Hindlimb muscle (tissue), 1 donor: ENCODE measurements at places on chromosomes 2 and 18.

DNA sequence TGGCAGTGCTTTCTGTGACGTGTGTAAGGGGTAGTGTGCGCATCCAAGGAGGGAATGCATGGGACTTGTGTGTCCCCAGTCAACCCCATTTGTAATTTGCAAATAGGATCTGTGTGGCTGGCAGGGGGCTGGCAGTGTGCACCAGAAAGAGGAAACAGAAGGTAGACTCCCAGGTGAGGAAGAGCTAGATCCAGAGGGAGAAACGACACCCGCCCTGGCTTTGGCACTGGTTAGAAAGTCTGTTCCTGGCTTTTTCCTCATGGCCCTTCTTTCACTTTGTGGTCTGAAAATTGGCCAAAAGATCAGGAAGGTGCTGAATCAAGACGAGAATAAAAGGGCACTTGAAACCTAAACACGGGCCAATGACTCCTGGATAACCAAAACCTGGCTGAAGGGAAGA, 33.3 kb downstream of the PRKCE start:
- no peak for DNase-seq

DNA sequence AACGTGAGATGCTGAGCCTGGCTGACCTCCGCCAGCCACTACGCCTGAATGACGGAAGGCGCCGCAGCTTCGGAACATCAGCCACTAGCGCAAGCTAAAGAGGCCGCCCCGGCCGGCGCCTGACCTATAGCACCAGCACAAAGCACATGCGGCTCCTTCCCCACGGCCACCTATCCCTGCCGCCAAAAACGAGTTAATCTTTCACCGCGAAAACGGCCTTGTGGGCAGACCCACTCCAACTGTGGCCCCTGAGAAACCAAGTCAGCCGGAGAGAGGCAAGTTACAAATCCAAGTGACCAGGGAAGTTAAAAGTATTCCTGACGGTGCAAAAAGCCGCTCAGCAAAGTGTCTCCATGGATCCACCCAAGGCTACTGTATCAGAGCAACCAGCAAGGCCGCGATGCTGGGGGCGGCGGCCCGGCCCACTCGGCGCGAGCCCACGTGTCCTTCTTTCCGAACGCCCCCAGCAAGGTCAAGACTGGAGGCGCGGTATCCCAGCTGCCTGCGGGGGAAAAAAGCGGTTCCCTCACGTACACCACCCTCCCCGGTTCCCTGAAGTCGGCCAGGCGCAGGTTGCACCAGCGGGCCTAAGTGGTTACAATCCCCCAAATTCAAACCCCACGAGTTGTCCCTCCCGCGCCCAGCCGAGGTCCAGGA, 575 bp downstream of the HSPD1 start:
- DNase-seq: peak; percentile 53

DNA sequence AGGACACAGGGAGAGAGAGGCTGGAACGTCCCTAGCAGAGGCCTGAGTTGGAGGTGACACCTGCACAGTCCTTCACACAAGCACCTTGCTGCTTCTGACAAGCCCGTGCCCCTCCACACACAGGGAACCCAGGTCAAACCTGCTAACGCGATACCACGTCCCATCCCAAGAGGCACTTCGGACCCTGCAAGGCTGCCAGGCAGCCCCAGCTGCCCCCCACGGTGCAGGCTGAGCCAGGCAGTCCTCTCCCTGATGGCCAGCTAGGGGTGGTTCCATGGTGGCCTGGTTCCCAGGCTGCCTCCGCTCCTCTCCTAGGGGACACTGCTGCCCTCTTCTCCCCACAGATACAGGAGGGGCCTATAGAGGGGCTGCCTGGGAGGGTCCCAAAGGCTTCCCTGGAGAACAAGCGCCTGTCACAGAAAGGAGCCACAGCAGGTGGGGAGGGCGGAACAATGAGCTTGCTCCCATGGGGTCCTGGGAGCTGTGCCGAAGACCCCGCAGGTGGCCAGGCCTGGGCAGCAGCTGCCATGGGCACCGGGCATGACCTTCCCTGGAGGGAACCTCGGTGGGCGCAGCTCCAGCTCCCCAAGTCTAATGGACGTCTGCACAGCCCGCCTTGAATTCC, 434.2 kb upstream of the MYT1L start:
- no peak for DNase-seq

GRCh38 chr2:100277540-100278207, 44.6 kb downstream of the LONRF2 start:
- no peak for DNase-seq

DNA sequence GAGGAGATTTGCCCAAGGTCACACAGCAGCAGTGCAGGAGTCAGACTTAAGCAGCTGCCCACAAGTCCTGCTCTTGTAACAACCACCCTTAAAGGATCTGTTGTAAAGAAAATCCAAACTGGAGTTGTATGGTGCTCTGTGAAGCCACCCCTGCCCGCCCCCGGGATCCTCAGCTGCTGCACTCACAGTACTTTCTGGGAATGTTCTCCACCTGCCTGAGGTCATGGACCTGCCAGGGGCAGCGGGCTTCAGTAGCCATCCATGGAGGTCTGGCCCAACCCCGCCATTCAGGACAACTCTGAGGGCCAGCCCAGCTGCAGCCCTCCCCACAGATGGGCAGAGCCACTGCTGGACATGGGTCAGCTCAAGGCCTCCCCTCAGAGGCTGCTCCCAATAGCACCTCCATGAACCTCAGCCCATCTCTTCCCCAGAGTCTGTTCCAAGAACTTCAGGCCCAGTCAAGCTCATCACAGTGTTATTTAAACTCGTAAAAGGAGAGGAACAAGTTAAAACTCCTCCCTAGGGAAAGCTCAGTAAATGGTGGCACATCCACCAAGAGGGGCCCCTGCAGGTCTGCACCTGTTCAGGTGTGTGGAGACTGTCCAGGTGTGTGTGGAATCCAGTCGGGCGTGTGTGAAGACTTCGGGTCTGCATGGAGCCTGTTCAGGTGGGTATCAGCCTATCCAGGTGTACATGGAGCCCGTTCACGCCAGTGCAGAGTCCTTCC, 39.4 kb upstream of the GPC1 start:
- no peak for DNase-seq

- DNase-seq: no peak
These were observed 21.1 kb downstream of the MRPL30 start for GRCh38 chr2:99201959-99202678.

DNA sequence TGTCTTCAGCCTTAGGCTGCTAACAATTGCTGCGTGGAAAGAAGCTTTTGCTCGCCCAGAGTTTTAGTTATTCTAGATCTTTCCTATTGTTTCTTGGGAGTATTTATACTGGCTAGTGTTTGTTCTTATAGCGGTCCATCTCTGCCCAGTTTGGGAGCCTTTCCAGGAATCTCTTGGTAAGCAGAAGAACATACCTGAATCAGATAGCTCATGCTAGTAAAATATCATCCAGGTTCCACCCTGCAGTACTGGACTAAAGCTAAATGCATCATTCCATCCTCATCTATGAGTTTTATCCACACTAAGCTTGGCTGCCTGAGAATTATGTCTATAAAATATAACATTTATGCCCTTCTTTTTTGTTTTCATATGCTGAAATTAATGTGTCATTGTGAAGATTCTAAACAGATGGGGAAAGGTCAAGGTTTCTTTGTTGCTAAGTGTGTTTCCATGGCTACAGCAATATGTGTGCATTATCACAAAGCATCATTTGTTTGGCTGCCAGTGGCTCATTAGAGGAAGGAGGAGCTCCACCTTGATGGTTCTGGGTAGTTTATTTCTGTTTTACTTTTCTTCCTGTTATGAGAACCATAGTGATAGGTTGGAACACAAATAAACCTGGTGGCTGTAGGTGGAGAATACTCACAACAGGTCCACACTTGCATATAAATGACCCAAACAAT, 182.8 kb downstream of the PIK3C3 start:
- DNase-seq: no peak

GRCh38 chr2:66441581-66442320, 6.8 kb downstream of the MEIS1 start:
- DNase-seq: no peak

DNA sequence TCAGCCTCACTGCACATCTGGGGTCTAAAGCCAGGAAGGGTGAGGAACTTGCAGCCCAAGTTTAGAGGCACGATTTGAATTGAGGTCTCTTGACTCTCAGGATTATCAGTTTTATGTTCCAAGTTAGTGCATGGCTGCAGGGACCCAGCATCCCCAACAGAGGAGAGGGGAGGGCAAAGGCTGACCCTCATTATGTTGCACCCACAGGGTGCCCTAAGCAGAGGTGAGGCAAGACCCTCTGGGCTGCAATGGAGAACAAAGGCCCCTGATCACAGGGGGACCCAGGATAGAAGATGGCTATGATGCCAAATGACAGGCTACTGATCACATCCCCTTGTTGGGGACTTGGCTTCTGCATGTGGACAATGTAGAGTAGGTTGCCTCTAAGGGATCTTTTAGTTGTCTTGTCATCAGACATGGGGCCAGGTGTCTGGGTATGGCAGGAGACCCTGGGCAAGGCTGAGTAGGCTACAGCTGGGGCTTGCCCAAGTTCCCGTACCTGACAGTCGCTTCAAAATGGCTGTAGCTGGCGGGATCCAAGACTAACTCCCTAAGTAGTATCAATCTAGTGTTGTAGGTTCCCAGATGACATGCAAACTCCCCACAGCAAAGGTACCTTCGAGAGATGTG, 4.5 kb upstream of the GDF7 start:
- no peak for DNase-seq

DNA sequence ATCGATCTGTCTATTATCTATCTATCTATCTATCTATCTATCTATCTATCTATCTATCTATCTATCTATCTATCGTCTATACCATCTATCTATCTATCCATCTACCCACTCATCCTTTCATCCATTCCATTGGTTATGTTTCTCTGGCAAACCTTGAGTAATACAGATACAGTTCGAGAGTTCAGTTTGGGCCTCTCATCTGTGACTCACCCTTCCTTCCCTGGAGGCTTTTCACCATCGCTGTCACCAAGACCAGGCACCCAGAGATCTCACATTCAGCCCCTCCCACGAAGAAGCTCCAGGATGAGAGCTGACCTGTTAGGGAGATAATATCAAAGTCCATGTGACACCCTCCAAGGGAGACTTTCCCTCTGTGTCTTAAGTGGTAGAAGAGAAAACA, 164.1 kb upstream of the CELF4 start:
- no peak for DNase-seq

- DNase-seq: no peak
These were observed 33.8 kb downstream of the GREB1 start for GRCh38 chr2:11567631-11568031.

- DNase-seq: no peak
These were observed 12.6 kb downstream of the CLEC4F start for GRCh38 chr2:70807828-70808118.

GRCh38 chr18:63096327-63096874, 223.2 kb downstream of the BCL2 start:
- DNase-seq: no peak

DNA sequence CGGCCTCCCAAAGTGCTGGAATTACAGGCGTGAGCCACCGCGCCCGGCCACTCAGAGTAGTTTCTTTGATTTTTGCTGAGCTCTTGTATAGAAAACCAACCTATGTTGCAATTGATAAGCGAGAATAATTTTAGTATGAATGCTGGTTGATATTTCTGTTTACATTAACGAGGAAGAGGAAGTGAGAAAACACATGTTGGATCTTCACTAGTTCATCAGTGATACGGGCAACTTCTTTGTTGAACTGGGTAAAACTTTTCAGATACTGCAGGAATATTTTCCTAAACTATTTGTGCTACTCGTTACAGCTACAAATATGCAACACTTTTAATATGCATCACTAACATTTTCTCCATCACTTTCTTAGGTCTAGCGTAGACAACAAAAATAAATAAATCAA, 67.9 kb upstream of the SLC25A52 start:
- no peak for DNase-seq

DNA sequence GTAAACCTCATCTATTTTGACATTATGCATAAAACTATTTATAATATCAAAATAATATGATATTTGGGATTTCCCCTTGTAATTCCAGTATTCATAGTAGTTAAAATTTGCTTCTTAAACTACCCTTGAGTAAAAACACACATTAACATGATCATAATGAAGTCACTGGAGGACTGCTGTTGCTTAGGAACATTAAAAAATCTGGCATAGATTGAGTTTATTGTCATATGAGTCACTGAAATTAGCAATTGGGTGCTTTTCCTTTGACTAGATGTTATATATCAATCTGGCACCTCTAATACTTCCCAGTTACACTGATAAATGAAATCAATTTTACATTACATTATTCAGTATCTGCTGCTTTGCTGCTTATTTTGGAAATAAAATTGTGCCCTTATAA, 57.0 kb upstream of the ZC3H15 start:
- DNase-seq: no peak

DNA sequence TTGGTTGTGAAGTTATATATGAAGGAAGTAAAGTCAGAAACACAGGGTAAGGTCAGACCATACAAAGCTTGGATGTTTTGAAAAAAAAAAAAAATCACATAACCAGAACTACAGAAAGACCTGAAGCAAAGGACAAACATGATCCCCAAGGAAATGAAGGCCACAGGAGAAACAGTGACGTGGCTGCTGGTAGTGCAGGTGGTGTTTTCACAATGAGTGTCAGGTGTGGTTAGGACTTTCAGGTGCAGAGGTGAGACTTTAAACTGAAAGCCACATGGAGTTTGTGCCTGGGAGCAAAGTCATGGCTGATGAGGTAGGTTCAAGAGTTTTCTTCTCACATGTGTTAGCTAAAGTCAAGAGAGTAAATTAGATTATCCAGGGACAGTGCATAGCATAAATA, 270.7 kb downstream of the PIEZO2 start:
- no peak for DNase-seq

DNA sequence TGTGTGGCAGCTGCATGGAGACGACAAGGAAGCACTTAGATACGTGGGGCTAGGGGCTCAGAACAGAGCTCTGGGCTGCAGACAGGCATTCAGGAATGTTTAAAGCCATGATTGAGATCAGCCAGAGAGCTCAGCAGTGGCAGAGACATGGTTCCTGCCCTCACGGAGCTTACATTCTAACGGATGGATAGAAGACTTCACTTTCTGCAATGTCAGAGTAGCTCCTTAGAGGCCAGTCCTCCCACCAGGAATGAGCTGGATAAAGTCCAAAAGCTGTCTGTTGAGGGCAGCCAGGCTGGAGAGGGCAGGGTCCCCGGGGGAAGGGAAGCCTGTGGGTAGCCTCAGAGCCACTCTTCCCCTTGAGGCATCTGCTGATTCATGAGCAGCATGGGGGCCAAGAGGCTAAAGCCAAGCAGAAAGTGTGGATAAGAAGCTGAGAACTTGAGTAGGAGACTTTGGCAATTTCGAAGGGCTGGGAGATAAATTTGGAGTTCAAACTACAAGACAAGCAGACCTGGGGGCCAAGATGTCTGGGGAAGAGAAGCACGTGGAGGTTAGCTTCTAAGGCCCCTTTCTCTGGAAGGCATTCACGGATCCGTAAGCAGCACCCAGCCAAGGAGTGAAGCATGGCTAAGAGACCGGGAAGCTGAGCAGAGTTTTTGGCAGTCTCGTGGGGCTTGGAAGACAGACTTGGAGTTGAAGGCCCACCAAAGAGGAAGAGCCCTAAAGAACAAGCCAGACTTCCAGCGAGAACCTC, 9.7 kb upstream of the CIB4 start:
- no peak for DNase-seq

- DNase-seq: no peak
These were observed 13.3 kb upstream of the CNGA3 start for GRCh38 chr2:98332989-98333388.

- no peak for DNase-seq
These were observed 1550.8 kb upstream of the PIK3C3 start for GRCh38 chr18:40404284-40404683.
